Activated naive CD4-positive, alpha-beta T cell treated with anti-CD3 and anti-CD28 coated beads for 36 hours (primary cell): ENCODE measurements at places on chromosomes 7 and 10. TPM values are rescaled to one million over a fixed set of nuclear protein-coding genes. Genes with fewer than 3 reads are reported as not detected.

- no peak for DNase-seq
Observed at GRCh38 chr7:121020249-121020988, 31.9 kb downstream of the CPED1 start.

The DNAJC1 gene
- 18.0 TPM for total RNA-seq

GRCh38 chr10:102712843-102713538, 1.2 kb downstream of the ARL3 start:
- DNase-seq = no peak

The ACTR3C gene
- total RNA-seq = 3.1 TPM

The AGBL3 gene
- total RNA-seq = 3.6 TPM

The CHAT gene
- not detected for total RNA-seq

GRCh38 chr10:123556736-123557135, 109.4 kb upstream of the GPR26 start:
- no peak for DNase-seq

- no peak for DNase-seq
Observed at GRCh38 chr7:142927085-142927745, 6.3 kb downstream of the TRPV5 start.

The ACBD5 gene
- total RNA-seq = 8.7 TPM

GRCh38 chr10:24303522-24304310, 94.8 kb downstream of the KIAA1217 start:
- no peak for DNase-seq

The PRR15 gene
- total RNA-seq = not detected

The BMPER gene
- not detected for total RNA-seq

GRCh38 chr10:86815035-86815617, 58.7 kb downstream of the BMPR1A start:
- no peak for DNase-seq

- no peak for DNase-seq
Observed at GRCh38 chr10:33388785-33389184, 54.3 kb upstream of the NRP1 start.

DNA sequence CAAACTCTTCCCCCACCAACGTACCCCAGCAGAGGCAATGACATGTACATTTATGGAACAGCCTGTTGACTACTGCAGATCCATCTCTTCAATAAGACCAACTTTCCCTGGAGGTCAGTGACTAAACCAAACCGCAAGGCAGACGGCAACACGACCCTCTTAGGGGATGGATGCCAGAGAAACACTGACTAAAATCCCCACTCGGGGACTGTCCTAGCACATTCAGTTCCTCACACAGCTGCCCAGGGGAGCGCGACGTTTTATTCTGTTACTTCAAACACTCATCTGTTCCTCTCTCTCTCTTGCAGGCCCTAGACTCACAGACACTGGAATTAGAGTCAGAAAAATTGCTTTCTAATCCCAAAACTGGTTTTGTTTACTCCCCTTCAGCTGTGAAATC, 146.5 kb upstream of the PRSS1 start:
- DNase-seq = no peak

The ATG9B gene
- 4.0 TPM for total RNA-seq

GRCh38 chr7:112938863-112939573, 147.6 kb downstream of the GPR85 start:
- DNase-seq = peak; percentile 43

The SMKR1 gene
- total RNA-seq = 0.99 TPM

GRCh38 chr7:2100278-2101208, 132.2 kb downstream of the MAD1L1 start:
- peak; percentile 71 for DNase-seq

DNA sequence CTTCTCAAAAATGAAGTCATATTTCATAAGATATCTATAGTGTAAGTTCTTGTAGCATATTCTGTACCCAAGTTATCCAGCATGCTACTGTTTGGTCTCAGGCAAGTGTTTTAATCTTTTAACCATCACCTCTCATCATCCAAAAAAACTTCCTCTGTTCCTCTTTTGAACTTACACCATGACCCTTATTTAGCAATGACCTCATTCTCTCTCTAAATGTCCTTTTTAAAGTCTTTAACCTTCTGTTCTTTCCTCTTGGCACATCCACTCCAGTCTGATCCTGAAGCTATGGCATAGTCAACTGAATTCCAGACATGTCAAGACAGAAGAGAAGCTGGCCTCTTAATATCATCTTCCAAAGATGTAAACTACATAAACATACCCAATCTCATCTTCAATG, 26.2 kb downstream of the PPP3CB start:
- no peak for DNase-seq

The HTR7 gene
- 0.10 TPM for total RNA-seq

The TLX1 gene
- not detected for total RNA-seq

- DNase-seq = no peak
Observed at GRCh38 chr10:96708456-96708855, 11.9 kb downstream of the PIK3AP1 start.

DNA sequence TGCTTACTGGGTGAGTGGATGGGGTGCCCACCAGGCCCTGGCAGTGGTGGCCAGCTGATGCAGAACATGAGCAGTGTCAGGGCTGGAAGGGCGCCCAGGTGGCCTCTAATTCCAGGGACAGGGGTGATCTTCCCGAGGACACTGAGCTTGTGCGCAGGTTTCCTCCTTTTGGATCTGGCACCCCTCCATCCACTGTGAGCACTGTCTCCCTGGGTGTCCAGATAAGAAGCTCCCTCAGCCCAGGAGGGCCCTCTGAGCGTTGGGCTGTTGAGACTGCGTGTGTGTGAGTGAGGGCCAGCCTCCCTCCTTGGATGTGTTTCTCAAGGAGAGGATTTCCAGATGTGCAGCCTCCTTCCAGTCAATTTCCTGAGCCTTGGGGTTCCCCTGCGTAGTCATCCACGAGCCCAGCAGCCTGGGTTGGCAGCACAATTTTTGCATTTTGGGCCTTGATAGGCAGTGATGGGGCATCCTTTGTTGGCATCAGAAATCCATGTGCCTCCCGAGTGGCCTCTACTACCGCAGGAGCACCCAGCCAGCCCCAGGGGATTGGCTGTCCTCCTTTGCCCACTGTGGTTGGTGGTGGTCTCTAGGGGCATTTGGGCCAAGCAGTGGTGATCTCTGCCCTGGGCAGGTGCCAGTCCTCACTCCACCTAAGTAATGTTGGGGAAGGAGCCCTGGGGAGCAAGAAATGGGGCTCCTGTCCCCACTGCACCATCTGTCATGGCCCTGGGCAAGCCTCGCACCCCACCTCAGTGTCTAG, 20.9 kb upstream of the BTBD16 start:
- DNase-seq = no peak

DNA sequence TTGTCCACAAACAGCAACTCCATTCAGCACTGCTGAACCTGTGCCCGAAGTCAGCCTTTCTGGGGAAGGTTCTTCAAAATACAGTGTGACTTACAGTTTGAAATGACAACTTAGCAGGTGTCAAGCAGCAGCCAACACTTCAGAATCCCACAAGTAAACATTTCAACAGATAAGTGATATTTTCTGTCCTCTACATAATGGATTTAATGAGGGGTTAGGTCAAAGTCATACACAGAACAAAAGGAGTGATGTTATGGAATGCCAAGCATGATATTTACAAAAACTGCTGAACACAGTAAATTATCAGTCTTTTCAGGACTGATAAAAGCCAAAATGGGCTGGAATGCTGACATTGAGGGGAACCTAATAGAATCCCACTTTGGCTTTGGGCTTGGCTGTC, 77.6 kb upstream of the JAZF1 start:
- no peak for DNase-seq

GRCh38 chr7:122290476-122290875, 14.1 kb downstream of the FEZF1 start:
- DNase-seq = no peak

The PRLHR gene
- not detected for total RNA-seq

The TRPV5 gene
- total RNA-seq = not detected

DNA sequence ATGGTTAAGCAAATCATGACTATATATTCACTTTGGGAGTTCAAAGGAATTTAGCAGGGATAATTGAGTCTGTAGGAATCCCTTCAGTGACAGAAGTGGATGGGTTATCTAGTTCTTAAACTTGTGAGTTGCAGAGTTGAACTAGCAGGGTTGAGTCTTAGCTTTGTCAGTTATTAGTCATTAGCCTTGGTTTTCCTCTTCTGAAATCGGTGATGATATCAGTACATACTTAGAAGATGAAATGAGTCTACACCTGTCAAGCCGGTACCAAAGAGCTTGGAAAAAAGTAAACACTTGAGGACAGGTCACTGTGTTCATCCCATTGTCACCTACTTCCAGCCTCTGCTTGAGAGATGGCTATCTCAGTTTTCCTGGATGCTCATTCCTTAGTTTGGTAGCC, 73.5 kb downstream of the BUB3 start:
- DNase-seq = no peak

DNA sequence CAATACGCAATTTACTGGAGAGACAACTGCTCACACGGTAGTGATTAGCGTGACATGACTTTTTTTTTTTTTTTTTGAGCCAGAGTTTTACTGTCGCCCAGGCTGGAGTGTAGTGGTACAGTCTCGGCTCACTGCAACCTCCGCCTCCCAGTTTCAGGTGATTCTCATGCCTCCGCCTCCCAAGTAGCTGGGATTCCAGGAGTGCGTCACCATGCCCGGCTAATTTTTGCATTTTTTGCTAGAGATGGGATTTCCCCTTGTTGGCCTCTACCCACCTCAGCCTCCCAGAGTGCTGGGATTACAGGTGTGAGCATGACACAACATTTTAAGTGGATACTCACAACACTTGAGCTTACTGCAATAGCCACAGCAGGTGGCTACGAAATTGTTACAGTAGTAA, 11.9 kb downstream of the ARL4A start:
- no peak for DNase-seq

DNA sequence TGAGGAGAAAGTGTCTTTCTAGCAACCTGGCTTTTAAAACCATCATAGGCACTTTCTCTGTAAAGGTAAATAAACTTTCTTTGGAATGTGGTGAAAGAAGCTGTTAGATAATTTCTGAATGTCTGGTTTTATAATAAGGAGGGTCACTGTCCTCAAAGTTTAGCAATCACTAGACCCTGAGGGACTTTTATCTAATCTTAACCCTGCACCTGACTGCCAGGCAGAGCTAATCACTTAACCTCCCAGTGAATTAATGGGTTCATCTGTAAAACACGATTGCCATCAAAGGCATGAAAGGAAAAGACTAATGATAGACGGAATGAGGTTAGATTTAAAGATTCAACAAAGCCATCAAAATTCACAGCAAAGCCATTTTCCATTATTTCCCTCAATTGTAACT, 553.8 kb downstream of the GRM8 start:
- no peak for DNase-seq

The AHR gene
- total RNA-seq = 27.5 TPM

DNA sequence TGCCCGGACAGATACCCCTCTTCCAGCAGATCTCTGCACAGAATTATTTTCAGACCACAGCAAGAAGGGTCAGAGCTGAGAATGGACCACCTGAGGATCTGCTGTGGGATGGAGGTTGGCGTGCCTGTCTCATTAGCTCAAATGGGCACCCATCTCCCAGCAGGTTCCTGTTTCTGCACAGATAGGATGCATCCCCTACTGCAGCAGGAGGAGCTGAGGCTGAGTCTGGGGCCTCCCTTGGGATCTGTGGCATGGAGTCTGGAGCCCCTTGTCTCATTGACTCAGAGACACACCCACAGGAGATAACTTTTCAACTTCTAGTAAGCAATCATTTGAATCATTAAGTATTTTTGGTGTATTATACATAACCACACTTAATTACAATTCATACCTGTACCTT, 212.7 kb downstream of the ADK start:
- DNase-seq = no peak

DNA sequence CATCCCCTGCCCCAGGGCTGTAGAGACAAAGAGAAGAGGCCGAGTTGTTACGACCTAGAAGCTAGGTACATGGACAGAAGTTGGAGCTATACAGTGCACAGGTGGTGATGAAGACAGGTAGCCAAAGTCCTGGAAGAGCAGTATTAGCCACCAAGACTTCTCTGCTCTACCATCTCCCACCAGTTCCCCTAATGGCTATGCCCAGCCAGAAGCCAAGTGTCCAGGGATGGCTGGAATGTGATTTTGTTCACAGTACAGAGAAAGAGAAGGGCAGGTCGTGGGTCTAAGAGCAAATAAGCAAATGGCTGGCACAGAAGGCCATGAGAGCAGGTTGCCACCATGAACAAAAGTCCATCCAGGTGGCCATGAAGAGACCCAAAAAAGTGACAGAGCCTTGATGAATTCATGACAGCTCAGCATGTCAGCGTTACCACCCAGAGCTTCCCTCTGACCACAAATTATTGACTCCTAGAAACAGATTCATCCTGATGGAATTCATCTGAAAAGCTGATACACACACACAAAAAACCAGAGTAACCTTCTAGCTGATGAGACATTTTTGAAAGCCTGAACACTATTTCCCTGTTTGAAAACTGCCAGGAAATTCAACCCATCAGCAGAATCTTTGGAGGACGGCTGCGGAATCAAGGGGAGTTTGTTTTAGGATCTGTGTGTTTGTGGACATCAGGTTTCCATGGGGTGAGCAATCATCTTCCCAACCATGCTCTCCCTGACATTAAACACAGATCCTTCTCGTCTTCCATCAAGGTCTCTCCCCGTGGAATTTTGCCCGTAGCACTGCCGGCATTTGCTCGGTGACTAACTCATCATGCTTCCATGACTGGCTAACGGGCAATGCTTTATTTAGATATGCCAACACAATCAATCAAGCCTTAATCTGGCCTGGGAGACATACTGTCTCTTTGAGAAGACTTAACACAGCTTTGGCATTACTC, 906.7 kb upstream of the AUTS2 start:
- DNase-seq = no peak

GRCh38 chr7:18191862-18192625, 164.4 kb upstream of the PRPS1L1 start:
- no peak for DNase-seq

- no peak for DNase-seq
Observed at GRCh38 chr7:130853503-130854279, 119.7 kb upstream of the KLF14 start.

DNA sequence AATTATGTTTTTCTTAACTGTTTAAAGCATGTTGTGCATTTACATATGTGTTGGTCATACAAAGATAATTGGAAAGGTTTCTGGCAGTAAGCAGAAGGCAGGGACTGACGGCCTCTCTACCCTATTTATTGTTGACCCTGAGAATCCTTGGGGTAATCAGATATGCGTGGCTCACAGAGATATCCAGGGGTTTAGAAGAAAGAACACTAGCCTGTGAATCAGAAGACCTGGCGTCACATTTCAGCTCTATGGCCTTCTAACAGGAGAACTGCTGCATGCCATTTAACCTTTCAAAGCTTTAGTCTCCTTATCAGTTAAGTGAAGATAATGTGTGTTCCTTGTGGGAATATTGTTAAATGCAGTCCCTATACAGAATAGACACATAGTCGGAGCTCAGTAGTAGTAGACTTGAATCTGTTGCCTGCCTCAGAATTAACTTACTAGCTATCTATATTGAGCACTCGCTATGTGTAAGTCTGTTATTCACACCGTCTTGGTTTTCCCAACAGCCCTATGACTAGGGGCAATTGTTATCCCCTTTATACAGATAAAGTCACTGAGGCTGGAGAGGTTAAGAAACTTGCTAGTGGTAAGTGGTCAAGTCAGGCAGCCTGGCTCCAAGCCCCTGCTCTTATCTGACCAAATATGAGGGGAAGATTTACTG, 129.6 kb upstream of the ANKRD1 start:
- no peak for DNase-seq

The TMEM236 gene
- total RNA-seq = not detected
